ENCODE measurements at places on chromosomes 6 and 20.

- no peak for DNase-seq
Measured at GRCh38 chr6:84588697-84589080, 175.7 kb downstream of the TBX18 start.

GRCh38 chr6:163564534-163564933, 150.0 kb downstream of the QKI start:
- DNase-seq, result no peak

DNA sequence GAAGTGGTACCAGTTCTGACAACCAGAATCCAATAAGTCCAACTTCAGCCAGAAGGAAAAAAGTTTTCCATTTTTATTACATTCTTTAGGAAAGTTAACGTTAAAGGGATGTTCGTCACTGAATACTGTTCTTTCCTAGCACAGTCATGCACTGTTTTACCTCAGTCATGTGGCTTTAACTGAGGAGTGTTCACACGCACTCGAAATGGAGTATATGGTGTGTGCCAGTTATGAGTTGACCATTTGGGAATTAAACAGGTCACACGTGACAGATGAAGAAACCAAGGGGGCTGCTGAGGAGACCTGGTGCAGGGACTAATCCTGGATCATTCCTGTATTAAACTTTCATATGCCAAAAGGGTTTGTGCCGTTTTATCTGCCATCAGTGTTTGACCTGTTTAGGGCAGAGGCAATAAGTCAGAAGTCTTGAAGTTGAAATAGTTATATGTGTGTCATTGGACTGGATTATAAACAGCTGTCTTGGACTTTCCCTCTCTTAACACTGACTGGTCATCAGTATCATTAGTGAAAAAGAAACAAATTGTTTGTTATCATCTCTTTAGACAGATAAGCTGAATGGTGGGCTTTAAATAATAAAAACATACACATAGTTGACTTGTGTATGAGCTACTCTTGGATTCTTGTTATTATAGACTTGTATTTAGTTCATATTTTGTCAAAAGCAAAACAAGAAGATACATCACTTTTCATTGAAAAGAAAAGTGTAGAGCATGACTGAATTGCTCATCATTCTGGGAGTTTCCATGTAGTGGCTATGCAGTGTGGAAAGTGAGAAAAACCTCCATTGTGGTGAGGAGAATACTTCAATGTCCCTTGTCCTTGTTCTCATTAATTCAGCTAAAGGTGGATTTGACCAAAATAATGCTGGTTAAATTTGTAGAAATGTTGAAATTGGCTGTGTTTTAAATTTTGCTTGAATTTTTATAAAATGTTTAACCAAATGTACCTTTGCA, 123.5 kb upstream of the SAMD5 start:
- no peak for DNase-seq

DNA sequence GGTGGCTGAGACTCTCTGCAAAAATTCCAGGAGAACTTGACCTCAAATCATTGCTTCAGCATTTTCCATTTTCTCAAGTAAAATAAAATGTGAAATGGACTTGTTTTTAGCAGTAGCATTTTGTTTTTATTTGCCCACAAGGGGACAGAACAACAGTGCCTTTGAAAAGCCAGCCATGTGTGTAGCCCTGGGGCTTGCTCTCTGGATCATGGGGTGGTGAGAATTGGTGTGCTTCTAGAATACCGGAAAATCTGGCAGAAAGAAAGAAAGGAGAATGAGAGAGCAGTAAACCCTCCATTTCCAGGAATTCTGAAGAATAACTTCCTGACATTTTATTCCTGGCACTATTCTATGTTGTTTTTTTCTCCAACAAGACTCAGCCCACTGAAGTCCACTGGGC, 254.7 kb upstream of the MOCS1 start:
- DNase-seq, result no peak

DNA sequence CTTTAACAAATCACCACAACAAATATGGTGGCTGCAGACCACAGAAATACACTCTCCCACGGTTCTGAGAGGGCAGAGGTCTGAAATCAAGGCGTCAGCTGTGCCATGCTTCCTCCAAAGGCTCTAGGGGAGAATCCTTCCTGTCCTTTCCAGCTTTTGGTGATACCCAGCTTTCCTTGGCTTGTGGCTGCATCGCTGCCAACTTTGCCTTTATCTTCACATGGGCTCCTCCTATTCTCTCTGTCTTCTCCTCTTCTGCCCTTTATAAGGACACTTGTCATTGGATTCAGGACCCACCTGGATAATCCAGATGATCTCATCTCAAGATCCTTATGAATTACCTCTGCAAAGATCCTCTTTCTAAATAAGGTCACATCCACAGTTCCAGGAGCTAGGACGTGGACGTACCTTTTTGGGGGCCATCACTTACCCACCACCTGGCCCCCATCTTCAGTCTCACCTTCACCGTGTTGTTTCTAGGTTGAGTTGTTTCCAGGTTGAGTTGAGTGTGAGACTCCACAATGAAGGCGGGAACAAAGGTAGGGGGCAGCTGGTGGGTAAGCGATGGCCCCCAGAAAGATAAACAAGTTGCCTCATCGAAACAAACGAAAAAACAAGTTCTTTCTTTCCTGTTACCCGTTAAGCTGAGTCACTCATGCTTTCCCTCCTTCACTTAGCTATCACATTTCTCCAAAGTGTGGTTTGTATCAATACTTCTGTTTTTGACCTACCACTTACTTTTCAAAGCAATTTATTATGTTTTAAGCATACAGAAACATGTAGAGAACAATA, 68.9 kb upstream of the SLC22A16 start:
- DNase-seq, result no peak

- DNase-seq, result no peak
Measured at GRCh38 chr6:27838945-27839625, 73.1 kb downstream of the OR2B2 start.

- no peak for DNase-seq
Measured at GRCh38 chr6:154914288-154914687, 80.8 kb upstream of the TIAM2 start.

DNA sequence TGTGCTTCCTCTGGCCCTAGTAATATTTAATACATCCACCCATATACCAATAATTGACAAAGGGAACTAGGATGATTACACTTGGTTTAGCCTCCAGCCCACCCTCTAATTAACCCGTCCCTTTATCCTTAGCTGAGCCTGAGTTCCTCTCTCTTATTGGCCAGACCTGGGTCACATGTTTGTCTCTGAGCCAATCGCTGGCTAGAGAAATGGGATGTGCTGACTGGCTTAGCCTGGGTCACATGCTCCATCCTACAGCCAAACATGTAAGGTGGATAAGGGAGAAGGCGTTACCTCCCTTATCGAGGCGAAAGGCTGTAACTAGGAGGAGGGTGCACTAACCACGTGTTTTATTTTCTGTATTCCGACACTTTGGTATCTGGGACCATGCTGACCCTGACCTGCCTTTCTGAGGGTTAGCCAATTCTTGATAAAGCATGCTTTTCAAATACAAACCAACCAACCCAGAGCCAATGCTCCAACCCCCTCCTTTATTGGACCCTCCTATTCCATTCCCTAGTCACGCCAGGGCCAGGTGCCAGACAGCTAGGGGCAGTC, 262.7 kb downstream of the PREX1 start:
- DNase-seq, result no peak

DNA sequence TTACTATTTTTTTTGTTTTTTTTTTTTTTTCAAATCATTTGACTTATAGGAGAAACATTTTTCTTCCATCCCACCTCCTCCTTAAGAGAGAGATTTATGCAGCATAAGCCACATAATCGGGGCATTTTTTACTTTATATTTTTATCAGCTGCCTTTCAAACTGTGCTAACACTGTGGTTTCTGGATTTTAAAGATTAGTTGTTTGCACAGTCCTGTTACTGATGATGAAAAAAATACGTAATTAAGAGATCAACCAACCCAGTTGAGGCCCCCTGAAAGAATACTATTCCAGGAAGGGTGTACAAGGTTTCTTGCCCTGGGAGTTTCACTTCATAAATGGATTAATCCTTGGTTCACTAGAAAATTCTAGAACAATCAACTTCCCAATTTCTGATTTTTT, 68.3 kb downstream of the MMS22L start:
- no peak for DNase-seq

DNA sequence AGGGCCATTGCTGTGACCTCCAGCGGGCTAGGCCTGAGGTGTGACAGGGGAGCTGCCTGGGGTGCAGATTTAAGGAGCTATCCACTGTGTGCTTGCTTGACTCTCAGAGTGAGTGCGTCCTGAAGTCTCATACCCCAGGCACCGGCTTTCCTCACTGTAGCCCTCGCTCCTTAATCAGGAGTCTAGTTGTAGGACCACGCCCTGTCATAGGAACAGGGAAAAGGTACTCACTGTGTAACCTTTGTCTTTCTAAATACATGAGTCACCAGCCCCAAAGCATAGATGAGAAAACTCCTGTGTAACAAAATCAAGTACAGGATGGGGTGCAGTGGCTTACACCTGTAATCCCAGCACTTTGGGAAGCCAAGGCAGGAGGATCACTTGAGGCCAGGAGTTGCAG, 141.7 kb downstream of the TMEM242 start:
- no peak for DNase-seq

DNA sequence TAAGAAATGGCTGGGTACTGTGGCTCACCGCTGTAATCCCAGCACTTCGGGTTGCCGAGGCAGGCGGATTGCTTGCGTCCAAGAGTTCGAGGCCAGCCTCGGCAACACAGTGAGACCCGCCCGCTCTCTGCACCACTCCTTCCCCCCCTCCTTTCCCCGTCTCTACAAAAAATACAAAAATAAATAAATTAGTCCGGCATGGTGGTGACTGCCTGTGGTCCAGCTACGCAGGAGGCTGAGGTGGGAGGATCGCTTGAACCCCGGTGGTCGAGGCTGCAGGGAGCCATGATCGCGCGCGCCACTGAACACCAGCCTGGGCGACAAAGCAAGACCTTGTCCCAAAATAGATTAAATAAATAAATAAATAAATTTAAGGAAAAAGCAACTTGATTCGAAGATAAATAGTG, 448 bp upstream of the RNF114 start:
- DNase-seq, result no peak

GRCh38 chr6:135667691-135668455, 170.3 kb upstream of the AHI1 start:
- no peak for DNase-seq

DNA sequence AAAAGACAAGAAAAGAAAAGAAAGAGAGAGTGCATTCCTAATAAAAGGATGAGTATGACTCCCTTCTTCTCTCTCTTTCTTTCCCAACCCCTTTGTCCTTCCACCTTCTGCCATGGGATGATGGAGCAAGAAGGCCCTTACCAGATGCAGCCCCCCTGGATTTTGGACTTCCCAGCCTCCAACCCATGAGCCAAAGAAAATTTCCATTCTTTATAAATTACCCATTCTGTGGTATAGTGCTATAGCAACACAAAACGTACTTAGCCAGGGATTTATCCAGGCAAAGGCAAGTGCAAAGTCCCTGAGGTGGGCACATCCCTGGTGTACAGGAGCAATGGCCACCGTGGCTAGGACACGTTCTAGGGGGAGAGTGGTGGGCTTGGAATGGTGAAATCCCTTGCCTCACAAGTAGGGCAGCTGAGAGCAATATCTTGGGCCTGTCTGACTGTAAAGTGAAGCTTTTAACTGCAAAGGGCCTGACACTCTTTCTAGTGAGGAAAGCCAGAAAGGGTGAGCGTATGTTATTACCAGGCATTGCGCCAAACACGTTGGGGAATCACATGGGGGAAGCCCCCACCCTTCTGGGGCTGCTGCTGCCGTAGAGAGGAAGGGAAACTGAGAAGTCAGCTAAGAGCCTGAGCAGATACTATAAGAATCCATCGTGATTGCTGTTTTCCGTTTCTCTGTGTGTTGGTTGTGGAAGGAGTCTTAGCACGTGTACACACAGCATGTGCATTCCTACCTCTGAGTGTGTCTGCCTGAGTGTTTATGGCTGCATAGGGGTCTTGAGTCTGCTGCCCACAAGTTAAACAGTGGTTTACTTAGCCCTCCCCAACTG, 50.7 kb upstream of the SIRPA start:
- no peak for DNase-seq

GRCh38 chr20:12594410-12595088, 414.2 kb upstream of the SPTLC3 start:
- no peak for DNase-seq

GRCh38 chr6:25324066-25324762, 45.0 kb downstream of the CARMIL1 start:
- no peak for DNase-seq

DNA sequence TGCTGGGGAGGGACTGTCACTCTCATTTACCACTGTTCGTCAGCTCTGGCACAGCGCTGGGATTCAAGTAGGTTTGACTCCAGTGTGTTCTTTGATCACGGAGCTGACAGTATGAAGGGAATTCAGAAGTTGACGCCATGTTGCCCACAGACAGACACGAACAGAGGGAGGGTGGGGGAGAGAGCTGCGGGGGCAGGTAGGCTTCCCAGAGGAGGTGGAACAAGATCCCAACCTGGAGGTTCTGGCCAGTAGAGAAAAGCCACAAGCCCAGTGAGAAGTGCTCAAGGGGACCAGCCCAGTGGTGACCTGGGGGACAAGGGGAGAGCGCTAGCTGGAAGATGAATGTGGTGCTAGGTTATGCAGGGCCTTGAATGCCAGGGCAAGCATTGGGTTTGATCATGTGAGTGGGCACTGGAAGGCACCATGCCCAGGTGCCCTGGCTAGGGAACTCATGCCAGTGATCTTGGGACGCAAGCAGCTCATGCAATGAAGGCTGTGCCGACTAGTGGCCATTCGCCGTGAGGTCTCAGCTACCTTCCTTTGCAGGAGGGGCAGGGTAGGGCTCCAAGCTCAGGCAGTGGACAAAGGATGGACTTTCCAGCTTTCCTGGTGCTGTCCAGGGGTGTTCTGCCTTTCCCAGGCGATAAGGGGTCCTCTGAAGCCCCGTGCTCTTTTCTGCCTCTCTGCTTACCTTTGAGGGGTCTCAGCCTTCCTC, 50.4 kb upstream of the APCDD1L start:
- no peak for DNase-seq

DNA sequence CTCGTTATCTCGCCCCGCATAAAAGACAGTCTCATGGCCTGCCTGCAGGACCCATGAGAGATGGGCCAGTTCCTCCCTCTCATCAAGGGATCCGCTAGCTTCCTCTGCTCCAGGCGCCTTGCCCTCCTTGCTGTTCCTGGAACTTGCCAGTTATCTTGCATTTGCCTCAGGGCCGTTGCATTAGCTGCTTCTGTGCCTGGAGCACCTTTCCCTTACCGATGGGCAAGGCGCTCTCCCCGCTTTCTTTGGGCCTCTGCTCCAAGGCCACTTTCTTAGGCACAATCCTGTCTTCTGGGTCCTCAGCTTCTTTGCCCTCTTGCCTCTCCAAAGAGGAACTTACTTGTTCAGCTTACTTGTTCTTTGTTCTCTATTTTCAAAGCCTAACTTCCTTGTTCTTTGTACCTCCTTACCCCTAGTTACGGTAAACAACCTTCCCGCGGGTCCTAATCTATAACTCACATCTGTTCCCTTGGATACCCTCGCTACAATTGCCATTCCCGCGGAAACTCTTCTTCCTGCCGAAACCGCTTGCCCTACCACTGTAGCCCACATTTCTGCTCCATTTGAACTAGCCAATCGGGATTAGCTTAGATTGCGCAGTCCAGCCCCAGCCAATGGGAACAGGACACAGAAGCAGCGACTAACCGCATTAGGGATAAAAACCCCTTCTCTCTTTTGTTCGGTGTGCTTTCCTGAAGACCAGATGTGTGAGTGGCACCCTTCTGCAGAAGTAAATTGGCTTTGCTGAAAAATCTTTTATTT, 887 bp upstream of the NSFL1C start:
- no peak for DNase-seq
